ENCODE measurements at places on chromosomes 2 and 18.

DNA sequence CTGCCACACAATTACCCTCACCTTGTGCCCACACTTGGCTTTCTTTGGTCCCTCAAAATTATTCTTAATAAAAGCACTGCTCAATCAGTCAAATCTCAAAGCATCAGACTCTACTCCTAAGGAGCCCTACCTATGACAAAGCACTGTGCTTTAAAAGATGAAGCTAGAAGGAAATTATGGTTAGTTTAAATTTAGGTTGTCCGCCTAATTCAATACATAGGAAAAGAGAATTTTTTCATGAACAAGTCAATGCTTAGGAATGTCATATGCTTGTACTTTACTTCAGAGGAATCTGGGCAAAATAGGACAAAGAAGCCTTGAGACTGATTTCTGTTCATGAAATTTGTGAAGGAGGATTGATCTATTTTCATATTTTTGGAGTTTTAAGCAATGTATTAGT lies 726.4 kb upstream of the CDH2 start:
- no peak for DNase-seq

DNA sequence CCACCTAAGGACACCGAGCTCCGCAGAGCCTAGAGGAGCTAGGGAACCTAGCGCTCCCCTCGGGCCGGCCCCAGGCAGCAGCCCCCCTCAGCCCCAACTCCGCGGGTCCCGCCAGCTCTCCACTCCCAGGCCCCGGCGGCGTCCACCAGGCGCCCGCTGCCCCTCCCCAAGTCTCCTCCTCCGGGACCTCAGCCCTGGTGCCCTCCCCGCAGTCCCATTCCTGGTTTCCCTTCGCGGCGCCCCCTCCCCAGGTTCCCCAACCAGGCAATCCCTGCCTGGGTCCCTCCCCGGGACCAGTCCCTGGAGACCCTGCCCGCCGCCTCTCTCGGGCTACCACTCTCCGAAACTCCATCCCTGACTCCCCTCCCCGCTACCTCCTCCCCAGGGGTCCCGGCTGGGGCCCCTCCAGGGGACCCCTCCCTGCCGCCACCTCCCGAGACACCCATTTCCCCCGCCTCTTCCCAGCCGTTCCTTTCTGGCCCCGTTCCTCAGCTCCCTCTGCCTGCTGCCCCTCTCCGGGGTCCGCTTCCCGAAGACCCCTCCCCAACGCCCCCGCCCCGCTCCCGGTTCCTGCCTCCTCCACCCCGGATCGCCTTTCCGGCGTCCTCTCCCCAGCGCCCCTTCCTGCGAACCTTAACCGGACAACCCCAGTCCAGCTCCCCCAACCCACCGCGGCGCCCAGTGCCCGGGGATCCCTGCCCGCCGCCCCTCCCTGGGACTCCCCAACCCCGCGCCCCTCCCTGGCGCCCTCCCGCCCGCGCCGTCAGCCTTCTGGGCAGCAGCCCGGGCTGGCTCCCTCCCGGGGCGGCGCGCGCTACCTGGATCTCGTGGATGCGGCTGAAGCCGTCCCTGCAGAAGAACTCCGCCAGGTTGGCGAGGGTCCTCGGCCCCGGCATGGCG lies 678 bp downstream of the CYP27C1 start:
- DNase-seq, result no peak

GRCh38 chr2:444937-445884 lies 157.3 kb upstream of the ALKAL2 start:
- DNase-seq, result no peak

- DNase-seq, result no peak
These were observed 38.4 kb upstream of the REL start for GRCh38 chr2:60843006-60843405.
